Stimulated activated CD4-positive, alpha-beta T cell treated with anti-CD3 and anti-CD28 coated beads, Interleukin-1b, Interleukin-23, amount 100 ng/mL, for 1 hour (primary cell): ENCODE measurements at places on chromosomes 4 and X.

- no peak for DNase-seq
Measured at GRCh38 chr4:171130256-171130801, 682.9 kb upstream of the GALNTL6 start.

DNA sequence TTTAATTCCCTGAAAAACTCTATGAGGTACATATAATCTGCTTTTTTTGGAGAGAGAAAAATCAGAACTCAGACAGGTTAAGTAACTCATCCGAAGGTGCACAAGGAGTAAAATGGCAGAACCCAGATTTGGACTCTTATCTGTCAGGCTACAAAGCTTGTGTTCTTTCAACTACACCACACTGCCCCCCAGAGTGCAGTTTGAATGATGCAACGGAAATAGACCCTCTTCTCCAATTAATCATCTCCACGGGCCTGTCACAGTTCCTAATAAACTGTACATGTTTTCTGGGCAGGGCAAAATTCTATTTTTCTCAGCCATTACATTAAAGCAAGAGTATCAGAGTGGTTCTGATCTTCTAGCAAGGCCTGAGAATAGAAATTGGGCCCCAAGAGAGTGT is 35.3 kb upstream of the DCX start:
- DNase-seq, result no peak

DNA sequence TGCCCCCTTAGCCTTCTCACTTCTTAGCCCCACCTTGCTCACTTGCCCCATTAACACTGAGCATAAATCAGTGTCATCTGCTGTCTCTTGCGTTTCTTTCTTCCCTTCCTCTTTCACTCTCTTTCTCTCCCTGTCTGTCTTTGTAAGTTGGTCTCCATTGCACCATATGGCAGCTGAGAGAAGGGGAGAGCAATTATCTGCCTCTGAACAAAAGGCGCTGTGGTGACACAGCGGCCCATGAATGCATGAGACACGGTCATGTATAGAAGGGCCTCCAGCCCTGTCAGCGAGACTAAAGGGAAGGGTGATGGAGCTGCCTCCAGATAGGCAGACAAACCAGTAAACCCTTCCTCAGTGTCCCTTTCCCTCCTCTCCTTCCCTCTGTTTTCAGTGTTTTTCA is 88.8 kb upstream of the PCDH18 start:
- DNase-seq, result no peak

DNA sequence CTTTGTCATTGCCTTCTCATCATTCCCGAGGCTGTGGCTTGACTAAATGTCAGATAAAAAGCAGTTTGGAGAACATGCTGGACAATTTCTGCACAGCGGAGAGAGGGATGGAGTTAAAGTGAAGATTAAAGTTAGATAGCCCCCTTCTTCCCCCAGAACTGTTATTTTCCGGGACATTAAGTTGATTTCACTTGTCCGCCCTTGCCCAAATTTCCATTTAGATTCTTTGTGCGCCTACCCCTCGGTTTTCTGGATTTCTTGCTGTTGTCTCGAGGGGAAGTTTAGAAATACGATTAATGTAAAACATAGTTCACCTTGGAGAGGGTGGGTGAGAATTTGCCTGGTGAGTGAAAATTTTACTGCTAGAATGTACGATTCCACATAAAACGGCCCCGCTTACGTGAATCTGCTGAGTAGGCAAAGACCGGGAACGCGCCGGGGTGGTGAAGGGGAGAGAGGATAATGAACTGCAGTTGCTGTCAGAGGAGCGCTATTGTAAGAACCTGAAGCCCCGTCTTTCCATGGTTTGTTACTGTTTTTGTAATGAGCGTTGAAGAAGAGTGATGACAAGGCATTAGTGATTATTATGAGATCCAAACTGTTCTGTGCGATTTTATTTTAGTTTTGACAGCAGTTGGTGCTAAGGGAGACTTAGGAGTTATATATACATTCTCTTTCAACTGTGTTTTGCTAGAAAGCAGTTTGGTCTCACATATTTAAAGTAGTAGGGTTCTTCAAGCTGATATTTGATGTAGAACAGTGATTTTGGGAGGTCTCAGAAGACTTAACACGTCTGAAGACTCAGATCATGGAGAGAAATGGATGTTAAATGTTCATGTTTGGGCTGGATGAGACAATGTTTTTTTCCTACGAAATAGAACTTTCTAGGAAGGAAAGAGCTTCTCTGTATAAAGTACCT is 73.0 kb downstream of the AFF1 start:
- no peak for DNase-seq

GRCh38 chr4:14193601-14194000 is 566.1 kb upstream of the BOD1L1 start:
- no peak for DNase-seq

- DNase-seq, result no peak
Measured at GRCh38 chrX:40008791-40009461, 88.8 kb downstream of the BCOR start.

DNA sequence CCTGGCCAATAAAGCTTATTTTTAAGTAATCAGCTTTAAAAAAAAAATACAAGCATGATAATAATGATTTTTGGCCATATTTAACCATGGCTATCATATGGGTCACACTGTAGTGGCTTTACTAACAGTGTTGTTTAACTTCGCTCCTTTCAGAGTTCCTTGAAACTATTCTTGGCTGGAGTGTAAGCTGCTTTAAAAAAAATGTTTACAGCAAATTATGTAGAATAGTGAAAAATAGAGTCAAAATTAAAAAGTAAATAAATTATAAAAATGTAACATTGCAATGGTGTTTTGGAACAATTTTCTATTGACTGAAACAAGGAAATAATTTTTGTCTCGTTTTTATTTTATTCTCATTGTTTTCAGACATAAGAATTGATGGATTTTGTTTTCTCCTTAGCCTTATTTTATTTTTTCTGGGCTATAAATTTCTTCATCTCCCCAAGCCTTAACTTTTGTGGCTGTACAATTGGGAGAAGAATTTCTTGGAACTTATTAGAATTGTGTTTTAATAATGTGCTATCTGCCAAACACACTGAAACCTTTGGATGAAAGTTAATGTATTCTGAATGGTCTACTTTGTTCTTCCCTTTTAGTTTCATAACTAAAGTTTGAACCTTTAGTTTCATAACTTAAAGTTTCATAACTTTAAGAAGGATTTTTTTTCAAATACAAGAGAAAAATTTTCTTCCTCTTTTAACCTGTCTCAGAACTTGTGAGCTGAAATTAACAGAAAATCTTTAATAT is 182.0 kb downstream of the ARHGAP24 start:
- DNase-seq, result no peak

DNA sequence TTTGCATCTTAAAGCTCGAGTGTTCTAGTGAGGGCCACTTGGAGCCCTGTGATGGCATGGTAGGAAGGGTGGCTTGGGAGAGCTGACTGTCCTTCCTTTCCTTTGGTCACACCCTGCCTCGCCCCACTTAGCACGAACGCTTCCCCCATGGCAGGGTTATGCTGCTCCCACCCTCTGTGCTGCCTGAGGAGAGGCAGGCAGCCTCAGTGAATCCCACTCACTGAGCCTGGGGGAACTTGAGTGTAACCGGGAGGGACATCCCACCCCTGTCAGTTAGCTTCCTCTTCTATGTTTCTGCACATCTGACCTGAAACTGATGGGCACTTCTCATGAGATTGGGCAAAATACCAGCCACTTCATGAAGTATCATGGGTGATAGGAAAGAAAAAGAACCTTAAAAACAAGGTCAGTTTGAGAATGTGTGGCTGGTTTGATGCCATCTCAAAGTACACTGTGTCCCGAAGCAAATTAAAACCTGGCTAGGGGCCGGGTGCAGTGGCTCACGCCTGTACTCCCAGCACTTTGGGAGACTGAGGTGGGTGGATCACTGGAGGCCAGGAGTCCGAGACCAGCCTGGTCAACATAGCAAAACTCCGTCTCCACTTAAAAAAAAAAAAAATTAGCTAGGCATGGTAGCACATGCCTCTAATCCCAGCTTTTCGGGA is 10.1 kb downstream of the TKTL1 start:
- DNase-seq, result no peak

DNA sequence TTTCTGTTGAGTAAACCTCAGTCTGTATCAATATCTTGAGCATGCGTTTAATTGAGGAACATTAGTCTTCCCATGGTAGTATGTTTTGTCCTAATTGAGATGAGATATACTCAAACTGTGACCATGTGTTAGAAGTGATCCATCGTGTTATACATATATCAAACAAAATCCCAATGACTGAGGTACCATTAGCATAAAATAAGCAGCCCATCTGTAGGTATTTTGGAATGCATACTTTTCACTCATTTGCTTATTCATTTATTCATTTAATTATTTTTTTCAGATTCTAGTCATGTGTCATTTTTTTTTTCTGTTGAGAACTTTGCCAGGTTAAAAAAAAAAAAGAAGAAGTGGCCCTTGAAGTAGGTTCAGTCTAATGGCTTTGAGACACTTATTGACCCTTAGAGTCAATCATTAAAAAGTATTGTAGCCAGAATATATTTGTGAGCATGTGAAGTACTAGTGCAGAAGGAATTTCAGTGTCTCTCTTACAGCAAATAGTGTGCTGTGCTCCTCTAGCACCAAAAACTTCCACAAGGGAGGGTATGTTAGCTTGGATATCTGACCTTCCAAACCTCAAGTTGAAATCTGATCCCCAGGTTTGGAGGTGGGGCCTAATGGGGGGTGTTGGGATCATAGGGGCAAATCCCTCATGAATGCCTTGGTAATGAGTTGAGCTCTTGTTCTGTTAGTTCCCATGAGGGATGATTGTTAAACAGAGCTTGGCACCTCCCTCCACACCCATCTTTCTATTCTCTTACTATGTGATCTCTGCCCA is 130.8 kb upstream of the NPY2R start:
- DNase-seq, result no peak

DNA sequence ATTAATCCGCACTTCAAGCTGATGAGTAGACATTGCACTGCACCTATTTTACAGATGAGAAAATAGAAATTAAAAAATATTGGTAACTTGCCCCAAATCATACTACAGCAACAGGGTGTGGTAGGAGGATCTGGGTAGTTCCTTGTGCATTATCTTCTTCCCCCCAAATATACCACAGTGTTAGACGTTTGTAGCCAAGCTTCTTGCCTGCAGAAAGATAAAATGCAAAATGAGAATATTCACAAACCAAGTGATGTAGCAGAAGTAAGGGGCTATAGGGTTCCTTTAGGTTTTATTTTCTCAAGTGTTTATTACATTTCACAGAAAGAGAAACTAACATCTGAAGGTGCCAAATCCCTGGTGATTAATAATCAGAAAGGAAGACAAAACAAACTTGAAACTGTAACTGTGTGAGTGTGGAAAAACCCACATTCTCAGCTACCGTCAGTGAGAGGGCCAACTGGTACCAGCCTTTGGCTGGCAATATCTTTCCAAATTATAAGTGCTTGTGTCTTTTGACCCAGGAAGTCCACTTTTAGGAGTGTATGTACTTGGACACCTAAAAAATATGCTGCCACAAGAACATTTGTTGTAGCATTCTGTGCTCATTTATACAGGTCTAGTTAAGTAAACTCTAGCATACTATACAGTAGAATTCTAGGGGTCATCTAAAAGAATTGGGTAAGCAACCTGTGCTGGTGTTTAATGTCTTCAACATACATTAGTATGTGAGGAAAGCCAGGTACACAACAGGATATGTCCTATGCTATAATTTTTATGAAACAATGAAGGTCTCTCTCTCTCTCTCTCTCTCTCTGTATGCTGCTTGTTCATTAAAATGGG is 6.7 kb upstream of the CD38 start:
- DNase-seq, result no peak

DNA sequence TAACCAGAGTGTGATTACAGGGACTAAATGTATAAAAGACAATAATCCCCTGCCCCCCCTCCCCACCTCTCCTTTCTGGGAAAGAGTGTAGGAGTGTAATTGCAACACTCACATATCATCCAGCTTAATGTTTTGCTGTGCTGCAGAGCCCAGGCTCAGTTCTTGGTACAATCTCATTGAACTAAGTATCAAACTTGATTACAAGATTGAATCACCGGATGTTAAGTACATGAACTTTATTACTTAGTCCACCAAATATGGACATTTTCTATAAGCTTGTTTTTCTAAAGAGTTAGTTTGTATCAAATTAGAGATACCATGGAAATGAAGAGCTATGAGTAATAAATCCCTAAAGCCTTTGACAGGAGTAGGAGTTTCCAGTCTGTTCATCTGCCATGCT is 559.1 kb downstream of the ZNF674 start:
- DNase-seq, result no peak

- DNase-seq, result no peak
Measured at GRCh38 chrX:12794654-12795053, 3.4 kb downstream of the PRPS2 start.

- DNase-seq, result no peak
Measured at GRCh38 chr4:172517391-172517790, 651.2 kb upstream of the GALNT7 start.
